ENCODE measurements at places on chromosomes 16 and 17.

GRCh38 chr16:11370084-11370931 lies 25.0 kb downstream of the RMI2 start:
- DNase-seq: no peak

DNA sequence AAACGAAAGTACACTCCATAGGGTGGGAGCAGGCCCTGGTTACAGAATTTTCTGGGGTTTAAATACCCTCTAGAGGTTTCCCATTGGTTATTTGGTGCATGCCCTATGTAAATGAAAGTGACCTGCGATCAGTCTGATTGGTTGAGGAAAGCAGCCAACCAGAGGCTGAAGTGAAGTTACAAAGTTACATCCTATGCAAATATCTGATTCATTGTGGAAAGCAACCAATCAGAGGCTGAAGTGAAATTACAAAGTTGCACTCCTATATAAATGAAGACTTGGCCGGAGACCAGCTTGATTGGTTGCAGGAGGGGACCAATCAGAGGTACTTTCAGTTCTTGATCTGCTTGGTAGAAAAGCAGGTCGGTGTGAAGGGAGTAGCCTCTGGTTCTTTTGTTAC lies 24.4 kb downstream of the NAA60 start:
- DNase-seq: no peak

- DNase-seq: no peak
Observed at GRCh38 chr17:44257815-44258760, 9.8 kb downstream of the SLC4A1 start.

GRCh38 chr16:52456368-52456767 lies 90.6 kb downstream of the TOX3 start:
- no peak for DNase-seq

- no peak for DNase-seq
Observed at GRCh38 chr16:47013910-47014309, 40.4 kb upstream of the DNAJA2 start.

DNA sequence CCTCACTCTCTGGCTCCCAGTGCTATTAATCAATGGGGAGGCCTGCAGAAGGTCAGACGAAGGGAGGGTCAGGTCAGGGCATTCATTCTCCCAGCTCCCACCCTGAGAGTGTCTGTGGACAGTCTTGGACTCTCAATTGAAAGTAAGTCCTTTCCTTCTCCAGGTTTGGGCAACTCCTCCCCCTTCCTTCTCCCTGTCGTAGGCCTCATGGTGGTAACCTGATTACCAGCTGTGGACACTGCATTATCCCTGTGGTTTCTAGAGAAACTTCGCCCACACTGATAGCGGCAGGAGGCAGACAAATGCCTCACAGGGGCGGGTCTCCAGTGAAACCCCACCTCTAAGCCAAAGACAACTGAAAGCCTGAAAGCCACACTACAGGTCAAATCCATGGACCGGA lies 57.7 kb upstream of the SLC25A19 start:
- no peak for DNase-seq
